ENCODE measurements at places on chromosomes 4 and X.

- no peak for DNase-seq
Measured at GRCh38 chrX:31323658-31324057, 251.8 kb upstream of the FTHL17 start.

DNA sequence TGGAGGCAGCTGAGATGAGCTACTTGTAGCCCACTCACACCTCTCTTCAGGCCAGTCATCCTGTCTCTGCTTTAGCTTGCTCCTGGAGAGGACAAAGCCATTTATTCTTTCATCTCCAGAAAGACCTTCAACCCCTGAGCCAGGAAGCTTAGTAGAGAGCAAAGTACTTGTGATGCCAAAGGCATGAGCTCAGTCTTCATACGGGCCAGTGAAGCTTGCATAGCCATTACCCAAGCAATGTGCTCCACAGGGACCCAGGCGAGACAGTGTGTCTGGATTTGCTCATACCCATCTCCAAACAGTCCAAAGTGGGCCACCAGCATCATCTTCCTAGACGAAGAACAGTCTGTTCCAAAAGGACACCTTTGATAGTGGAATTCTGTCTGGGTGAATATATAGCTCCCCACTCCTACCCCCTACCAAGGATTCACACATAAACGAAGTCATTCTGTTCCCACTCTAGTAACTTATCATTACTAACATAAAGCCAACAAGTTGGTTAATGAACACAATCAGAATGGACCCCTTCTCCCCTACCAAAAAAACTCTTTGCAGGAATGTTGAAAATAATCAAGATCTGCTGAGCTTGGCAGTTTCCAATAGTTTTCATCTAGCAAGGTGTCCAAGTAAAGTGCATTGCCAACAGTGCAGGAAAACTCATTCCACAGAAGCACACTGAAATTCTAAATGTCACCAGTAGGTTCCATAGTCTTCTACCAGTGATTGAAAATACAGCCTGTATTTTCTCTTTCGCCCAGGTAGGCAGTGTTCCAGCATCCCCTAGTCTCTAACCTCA lies 6.7 kb downstream of the TNMD start:
- no peak for DNase-seq

GRCh38 chrX:115892056-115892708 lies 278.4 kb upstream of the AGTR2 start:
- no peak for DNase-seq

GRCh38 chrX:72071213-72071612 lies 60.5 kb downstream of the RTL5 start:
- DNase-seq: no peak

- no peak for DNase-seq
Measured at GRCh38 chrX:111490688-111491087, 20.8 kb upstream of the SERTM2 start.

DNA sequence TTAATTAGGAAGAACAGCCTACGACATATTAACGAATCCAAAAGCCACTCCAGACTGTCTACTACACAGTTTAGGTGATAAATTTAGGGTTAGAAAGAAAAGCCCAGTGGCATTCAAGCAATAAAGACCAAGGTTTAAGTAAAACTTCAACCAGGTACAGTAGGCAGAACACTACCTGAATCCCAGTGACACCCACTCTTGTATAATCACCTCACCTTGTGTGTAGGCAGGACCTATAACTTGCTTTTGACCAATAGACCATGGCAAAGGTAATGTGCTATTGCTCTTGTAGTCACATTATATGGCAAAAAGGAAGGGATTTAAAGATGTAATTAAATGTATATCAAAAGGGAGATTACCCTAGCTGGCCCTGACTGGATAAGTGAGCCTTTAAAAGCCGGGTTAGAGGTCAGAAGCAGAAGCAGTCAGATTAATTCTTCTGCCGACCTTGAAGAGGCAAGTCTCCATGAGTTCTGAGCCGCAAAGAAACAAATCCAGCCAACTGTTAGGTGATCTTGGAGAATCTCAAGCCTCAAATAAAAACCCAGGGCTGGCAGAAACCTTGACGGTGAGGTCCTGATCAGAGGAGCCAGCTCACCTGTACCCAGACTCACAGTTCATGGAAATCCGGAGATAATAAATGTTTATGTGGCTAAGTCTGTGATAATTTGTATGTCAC lies 8.8 kb downstream of the FSTL5 start:
- no peak for DNase-seq

DNA sequence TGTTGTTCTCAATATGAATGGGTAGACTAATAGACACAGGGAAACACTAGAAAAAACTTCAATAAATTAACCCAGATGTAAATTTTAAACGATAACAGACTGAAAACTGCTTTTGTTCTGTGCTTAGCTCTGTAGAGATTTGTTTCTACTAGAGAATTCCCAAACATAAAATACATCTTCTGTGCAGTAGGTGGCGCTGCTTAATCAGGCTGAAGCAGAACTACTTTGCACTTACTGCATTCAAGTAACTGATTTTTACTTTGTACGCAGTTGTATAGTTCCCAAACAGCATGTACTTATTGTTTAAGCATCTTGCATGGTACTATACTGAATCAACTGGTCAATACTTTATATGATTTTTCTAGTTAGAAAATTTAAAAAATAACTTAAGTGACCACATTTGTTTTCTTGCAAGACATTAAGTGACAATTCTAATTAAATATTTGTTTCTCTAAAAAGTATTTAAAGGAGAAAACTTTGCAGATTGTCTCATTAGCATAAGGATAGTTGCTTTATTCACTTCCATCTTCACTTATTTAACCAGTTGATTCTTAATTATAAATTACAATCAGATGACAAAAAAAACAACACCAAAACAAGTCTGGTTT lies 490.6 kb downstream of the IL15 start:
- peak; percentile 36 for DNase-seq

- no peak for DNase-seq
Measured at GRCh38 chr4:147037069-147037468, 91.4 kb upstream of the TTC29 start.

- DNase-seq: no peak
Measured at GRCh38 chr4:45043911-45044310, 317.6 kb upstream of the GNPDA2 start.

DNA sequence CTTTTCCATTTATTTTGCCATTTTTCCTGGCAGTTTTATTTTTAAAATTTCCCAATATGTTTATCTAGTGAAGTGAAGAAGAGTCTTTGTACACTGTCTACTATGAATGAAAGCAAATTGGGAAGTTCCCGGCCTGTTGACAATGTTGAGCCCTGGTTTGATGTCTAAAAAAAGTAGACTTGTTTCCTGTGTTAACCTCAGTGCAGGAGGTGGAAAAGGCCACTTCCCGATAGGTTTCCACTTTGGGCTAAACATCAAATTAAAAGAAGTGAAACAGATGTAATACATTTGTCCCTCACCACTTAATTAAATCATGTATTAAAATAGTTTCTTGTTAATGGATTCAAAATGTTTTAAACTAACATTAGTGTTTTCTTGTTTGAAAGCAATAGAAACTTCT lies 30.0 kb downstream of the BBS12 start:
- no peak for DNase-seq

DNA sequence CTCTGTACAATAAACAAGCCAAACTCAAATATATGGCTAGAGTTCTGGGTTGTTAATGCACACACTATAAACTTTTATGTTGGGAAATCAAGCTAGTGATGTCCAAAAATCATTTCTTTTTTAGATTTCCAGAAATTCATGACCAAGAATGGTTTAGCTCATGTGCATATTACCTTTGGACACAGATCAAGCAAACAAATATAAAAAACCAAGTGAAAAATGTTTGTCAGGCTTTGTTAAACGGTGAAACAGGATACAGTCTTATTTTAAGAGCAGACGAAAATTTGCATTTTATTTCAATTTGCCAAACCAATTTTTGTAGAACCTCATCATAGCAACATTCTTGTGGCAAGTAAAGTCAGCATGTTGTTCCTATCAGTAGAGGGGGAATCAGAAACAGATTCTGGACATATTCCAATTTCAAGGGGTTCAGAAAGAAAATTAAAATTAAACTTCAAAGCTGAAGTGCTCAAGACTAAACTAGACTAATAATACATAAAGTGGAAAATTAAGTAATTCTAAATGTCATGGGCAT lies 413.6 kb downstream of the TRIML1 start:
- DNase-seq: no peak

- DNase-seq: peak; percentile 92
Measured at GRCh38 chr4:173522160-173522950, 7.7 kb downstream of the HAND2 start.

DNA sequence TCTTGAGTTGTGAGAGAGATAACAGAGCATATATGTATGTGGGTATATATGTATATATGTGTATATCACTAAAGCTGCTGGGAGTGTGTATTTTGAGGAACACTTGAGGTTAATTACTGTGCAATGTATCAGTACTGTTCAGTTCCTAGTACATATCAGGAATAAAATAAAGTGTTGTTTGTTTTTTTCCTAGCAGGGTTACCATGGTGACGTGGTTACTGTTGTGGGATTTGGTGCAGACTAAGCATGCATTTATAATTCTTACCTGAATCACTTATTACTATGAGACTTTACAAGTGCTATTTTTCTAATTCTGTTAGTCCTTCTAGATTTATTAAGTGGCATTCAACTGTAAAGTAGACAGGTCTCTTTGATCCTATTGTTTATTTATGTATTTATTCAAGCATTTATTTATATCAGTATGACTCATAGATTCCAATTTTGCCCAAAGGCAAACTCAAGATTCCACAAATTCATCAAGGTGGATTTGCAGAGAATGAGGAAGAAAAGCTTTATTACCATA lies 26.9 kb upstream of the BEX4 start:
- DNase-seq: no peak

DNA sequence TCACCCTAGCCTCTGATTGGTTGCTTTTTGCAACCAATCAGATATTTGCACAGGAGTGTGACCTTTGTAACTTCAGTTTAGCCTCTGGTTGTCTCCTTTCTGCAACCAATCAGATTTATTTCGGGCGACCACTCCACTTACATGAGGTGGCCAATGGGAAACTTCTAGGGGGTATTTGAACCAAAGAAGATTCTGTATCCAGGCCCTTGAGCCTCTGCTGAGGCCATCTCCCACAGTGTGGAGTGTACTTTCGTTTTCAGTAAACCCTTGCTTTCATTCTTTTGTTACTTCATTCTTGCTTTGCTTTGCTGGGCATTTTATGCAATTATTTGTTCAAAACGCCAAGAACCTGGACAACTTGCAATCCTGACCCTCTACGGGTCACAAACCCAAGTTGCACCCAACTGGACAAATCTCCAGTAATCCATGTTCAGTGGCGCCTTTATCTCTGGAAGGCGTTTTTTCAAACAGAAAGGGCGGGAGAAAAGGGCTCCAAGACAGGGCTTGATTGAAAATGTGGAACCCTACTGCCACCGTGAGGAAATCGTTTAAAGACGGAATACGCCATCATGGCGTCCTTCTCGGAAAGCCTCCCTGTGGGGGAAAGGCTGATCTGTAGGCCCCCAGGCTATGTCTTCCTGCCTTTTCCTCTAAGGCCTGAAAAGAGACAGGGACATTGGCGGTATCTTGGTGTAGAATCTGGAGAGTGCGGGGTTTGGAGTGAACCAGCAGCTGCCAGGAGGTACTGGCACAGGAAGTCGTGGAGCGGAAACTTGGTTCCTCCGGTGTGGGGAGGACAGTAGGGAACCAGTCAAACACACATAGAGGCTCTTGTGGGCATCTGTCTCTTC lies 184.6 kb downstream of the OR13H1 start:
- DNase-seq: peak; percentile 69

- DNase-seq: no peak
Measured at GRCh38 chr4:23153076-23153475, 460.3 kb downstream of the GBA3 start.

GRCh38 chr4:151664289-151664688 lies 96.5 kb downstream of the GATB start:
- no peak for DNase-seq

DNA sequence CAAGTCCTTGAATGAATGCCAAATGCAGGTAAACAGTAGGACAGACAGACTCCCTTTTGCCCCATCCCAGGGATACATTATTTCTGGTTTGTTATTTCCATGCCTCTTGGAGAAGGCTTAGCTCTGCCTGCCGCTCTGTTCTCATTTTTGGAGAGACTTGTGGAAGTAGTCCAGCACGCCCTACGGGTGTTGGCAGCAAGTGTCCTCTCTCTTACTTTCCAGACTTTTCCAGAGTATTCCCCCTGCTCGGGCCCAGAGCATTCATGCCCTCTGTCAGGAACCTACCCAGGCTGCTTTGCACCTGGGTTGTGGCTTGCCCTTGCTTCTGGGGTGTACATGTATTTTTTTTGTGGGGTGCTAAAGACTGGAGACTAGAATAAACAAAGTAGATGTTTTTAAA lies 15.3 kb downstream of the SLC34A2 start:
- no peak for DNase-seq

- no peak for DNase-seq
Measured at GRCh38 chr4:183329244-183329643, 7.0 kb upstream of the CLDN24 start.

- no peak for DNase-seq
Measured at GRCh38 chr4:25313201-25313895, 774 bp downstream of the ZCCHC4 start.

GRCh38 chr4:152996111-152996571 lies 60.0 kb downstream of the FHDC1 start:
- DNase-seq: no peak

GRCh38 chr4:56148428-56148827 lies 199.7 kb downstream of the CEP135 start:
- DNase-seq: no peak

GRCh38 chrX:20639115-20639514 lies 372.4 kb upstream of the RPS6KA3 start:
- no peak for DNase-seq

GRCh38 chrX:19846995-19847790 lies 40.2 kb downstream of the SH3KBP1 start:
- DNase-seq: peak; percentile 50
